ENCODE measurements at places on chromosomes 7 and 10.

- no peak for DNase-seq
Observed at GRCh38 chr10:43401627-43402026, 7.4 kb downstream of the HNRNPF start.

GRCh38 chr7:21642422-21642821, 99.6 kb downstream of the DNAH11 start:
- DNase-seq, result no peak

DNA sequence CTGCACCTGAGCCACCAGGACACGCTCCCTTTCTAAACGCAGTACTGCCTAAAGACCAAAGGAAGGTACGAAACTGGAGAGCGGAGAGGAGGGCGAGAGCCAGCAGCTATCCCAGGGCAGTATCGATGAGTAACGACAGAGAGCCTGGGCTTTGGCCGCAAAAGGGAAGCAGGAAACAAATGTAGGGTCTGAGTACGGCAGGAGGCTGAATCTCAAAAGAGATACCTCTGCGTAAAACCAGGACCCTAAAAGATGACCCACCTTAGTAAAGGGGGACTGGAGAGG, 20.4 kb downstream of the PARP12 start:
- DNase-seq, result no peak

- no peak for DNase-seq
Observed at GRCh38 chr10:3535001-3535400, 250.0 kb downstream of the KLF6 start.

DNA sequence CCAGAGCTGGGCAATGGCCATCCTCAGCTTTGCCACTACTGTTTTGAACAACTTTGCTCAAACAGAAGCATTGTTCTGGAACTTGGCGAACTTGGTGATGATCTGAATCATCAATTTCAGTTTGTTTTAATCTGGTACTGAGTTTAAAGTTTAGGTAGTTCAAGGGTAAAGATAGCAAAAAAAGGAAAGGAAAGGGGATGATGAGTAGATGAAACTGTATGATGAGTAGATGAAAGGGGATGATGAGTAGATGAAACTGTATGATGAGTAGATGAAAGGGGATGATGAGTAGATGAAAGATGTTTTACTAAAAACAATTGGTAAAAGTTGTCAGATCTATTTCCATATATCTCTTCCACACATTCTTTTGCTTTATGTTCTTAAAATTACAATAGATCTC, 737.0 kb downstream of the LRMDA start:
- DNase-seq, result no peak

GRCh38 chr7:105849122-105849855, 27.1 kb downstream of the ATXN7L1 start:
- DNase-seq, result no peak

DNA sequence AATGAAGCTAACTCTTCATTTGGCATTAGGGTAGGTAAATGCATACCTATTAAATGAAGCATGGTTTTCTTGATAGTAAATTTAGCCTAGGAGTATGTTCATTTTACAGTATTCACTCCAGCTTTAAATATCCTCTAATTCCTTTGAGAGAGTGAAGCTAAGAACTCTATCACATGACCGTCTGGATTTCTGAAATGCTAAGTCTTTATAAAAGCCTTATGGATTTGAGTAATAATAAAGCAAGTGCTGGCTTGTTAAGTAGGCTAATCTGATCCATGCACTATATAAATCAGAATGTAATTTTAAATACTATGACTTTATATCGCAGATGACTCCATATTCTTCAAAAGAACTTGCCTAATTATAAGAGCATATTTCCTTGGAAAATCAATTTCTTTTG, 64.8 kb downstream of the REEP3 start:
- no peak for DNase-seq

DNA sequence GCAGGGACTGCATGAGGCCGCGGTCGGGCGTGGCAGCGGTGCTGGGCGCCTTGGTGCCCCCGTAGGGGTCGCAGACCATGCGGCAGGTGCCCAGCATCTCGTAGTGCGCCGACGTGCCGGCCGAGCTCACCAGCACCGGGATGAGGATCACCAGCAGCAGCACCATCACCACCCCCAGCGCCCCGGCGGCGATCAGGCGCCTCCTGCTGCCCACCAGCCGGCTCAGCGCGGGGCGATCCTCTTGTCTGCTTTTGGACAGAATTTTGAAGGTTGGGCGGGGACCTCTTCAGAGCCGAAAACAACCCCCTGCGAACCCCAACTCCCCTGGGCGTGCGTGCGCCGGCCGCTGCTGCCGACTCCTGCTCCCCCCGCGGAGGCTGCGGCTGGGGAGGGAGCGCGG, 779 bp downstream of the C1QL3 start:
- no peak for DNase-seq

DNA sequence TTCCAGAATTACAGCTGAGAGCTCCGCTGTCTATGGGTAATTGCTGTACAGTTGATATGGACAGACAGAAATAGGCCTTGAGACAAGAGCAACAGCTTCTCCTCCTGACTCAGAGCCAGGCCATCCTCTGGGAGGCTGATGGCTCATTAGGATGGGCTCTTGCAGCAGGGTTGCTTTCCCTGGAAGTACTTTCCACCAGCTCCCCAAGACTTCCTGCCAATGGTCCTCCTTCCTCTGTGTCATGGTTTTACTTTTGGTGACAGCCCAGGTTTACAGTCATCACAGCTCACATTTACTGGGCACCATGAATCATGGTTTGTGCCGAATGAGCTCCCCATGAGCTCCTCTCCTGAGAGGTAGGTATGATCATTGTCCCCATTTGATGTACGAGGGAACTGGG, 131.8 kb downstream of the HECW1 start:
- no peak for DNase-seq

DNA sequence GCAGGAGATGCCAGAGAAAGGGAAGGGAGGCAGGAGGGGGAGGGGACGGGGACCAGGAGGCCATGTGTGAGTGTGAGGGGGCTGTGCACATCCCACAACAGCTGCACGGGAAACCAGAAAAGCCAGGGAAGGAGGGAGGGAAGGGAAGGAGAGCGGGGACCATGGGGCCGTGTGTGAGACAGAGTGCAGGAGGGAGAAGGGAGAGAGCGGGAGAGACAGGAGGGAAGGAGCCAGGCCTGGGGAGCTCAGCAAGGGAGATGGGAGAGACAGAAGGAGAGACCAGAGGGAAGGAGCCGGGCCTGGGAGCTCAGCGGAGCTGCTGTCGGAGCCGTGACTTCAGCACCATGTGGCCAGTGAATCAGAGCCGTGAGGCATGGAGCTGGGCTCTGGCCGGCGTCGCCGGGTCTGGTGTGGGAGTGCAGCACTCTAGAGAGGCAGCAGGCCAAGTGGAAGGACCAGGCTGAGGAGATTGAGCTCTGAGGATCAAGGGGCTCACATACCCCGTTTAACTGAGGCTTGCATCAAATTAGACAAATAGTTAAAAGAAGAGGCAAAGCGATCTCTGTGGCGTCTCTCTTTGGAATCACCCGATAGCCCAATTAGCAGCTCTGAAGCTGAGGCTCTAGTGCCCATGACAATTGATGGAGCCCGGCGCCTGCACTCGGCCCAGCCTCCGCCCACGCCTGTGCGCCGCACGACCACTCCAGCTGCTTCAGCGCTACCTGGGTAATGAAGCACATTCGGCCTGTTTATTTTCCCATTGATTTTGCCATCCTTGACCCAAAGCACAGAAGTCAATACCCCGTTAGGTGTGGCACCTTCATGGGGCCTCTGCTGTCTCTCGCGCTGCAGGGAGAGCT, 150.4 kb downstream of the MAD1L1 start:
- DNase-seq, result no peak

DNA sequence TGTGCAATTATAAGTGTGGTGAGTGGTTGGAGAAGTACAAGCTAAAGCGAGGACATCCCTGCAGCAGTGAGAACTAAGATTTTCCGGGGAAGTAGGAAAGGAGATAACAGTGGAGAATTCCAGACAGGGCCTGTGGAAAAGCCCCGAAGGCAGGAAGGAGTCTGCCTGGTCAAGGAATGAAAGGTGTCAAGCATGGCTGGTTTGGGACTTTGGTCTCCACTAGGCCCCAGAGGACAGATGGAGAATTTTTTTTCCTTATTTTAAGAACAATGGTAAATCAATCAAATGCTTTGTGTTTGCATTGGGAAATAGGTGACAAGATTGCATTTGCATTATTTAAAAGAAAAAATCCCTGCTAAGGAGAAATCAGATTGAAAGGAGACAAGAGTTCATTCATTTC, 3.2 kb upstream of the CEP55 start:
- DNase-seq, result no peak

GRCh38 chr7:150778738-150779301, 21.3 kb downstream of the TMEM176B start:
- peak; percentile 67 for DNase-seq

DNA sequence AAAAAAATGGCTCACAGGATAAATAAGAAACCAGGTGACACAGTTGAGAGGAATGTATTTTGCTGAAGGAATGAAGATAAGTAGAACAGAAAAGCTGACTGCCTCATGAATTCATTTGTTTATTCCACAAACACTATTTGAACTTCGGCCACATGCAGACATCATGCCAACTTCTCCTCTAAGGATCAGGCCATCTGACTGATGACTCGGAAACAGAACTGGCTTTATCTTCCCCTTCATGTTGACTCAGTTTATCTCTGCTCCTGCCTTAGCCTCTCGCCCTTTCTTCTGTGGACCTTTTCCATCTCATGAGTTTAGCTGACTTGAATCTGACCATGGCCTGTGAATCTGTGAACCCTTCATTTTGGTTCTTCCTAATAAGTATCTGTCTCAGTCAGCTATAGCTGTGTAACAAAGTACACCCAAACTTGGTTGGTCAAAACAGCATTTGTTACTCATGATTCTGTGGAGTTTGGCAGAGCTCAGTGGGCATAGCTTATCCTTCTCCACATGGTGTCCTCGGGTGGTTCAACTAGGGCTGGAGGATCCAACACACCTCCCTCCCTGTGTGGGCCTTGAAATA, 44.0 kb upstream of the GRID1 start:
- DNase-seq, result no peak

DNA sequence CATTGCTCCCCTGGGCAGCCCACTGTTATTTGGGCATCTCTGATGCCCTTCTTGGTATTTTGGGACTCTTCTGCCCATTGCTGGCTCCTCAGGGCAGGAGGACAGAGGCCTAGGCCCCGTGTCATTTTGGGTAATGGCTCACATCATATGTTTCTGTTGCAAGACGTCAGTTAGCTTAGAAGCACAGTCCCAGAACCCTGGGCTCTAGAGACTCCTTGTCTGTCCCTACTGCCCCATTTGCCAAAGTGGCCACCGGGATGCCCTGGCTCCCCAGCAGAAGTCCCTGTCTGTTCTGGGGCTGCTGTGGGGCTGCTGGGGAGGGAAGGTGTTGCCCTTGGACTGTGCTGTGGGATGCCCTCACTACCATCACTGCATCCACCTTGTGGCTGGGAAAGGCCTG, 48.8 kb downstream of the ADCYAP1R1 start:
- no peak for DNase-seq

DNA sequence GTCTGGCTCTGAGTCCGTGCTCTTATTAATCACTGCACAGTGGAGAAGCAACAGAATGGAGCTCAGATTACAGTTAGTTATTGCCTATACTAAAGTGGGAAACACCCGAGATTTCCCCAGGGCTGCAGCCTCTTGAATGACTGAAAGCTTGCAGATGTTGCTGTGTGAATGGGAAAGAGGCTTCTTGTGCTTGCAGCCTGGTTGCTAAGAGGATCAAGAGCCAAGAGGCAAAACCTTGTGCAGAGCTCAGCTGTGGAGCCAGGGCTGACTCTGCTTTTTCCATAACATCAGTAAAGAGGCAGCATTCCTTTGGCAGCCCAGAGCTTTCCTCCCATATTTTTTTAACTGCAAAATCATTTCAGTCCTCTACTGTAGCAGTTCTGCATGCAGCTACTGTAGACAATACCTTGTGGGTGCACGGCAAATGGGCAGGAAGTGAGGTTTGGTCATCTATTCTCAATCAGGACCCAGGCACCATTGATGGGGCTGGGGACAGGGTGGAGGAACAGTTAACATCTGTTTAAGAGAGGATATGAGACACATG, 86.5 kb downstream of the RALA start:
- no peak for DNase-seq

DNA sequence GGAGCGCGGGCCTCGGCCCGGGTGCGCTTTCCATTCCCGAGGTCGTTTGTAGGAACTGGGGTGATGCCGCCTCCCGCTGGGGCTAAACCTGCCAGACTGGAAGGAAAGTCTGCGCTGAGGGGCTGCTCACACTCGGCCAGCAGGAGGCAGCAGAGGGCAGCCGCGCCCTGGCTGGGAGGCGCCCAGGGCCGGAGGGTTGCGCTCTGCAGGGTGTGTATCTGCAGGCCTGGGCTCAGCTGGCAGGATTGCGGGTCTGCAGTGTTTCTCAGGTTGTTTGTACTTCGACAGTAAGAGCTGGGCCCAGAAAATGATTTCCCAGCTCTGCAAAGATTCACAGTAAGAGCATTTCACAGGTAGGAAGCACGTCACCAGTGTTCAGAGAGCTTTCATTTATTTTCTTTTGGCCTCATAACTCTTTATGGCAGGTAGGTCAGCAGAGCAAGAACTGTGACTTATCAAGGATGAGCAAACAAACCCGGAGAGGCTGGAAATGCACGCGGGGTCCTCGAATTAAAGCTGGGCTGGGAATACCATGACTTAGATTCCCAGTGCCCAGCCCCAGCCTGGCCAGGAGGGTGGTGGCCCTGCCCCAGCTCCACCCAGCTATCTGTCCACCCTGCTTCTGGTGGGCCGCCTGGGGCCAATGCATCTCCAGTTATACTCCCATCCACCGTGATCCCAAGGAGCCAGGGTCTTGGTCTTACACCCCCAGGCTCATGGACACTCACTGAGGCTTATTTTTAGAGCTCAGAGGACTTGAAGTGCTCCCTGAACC, 15.2 kb upstream of the PPP2R2D start:
- DNase-seq, result no peak

DNA sequence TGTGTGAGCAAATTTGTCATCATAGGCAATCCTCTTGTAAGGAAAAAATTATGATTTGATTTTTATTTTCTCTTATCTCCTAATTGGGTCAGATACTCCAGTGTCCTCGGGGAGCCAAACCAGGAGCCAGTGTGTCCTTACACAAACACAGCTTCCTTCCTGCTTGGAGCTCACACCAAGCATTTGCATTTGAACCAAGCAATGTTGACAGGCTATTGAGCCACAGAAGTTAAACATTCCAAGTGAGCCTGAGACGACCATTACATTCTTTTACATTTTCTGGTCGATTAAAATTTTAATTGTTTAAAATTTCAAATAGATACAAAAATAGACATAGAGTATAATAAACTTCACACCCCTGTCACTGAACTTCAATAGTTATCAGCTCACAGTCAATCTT, 194.8 kb downstream of the CFTR start:
- DNase-seq, result no peak

GRCh38 chr10:63054889-63055611, 78.1 kb upstream of the NRBF2 start:
- no peak for DNase-seq

DNA sequence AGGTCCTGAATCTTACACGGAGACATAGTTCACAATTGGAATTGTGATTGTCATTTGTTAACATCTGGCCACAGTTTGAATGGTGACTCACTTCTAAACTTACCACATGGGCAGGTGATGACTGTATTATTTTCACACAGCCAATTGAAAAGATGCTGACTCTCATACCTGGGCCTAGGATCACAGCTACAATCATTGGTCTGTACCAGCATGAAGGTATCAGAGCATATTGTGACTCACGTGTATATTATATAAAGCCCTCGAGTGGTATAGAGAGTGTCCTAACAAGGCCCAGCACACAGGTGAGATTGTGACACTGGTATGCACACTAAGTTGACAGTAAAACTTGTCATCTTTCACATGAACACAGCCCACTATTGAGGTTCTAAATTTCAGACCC, 9.4 kb upstream of the ZNF107 start:
- no peak for DNase-seq

Measured in NCI-H2081 treated with DMSO at 0.1 percent for 48 hours (cell line).